ENCODE measurements at places on chromosomes 7 and 10. TPM values are rescaled to one million over a fixed set of nuclear protein-coding genes. Genes with fewer than 3 reads are reported as not detected.

Gene RBM20
- not detected for total RNA-seq

Gene ASB4
- total RNA-seq, result not detected

Gene ATOH7
- total RNA-seq, result not detected

Gene CCDC3
- not detected for total RNA-seq

All from activated CD8-positive, alpha-beta T cell treated with anti-CD3 and anti-CD28 coated beads, Interleukin-2, amount 10 ng/mL, durations not matched to agents 7 days and 5 days (primary cell).